ENCODE measurements at places on chromosomes 16 and 17.

GRCh38 chr17:52546990-52547389 lies 388.5 kb upstream of the CA10 start:
- no peak for DNase-seq

GRCh38 chr17:37064206-37064605 lies 115.5 kb downstream of the AATF start:
- DNase-seq, result no peak

GRCh38 chr16:578870-579405 lies 9.2 kb downstream of the PIGQ start:
- DNase-seq, result peak; percentile 86

DNA sequence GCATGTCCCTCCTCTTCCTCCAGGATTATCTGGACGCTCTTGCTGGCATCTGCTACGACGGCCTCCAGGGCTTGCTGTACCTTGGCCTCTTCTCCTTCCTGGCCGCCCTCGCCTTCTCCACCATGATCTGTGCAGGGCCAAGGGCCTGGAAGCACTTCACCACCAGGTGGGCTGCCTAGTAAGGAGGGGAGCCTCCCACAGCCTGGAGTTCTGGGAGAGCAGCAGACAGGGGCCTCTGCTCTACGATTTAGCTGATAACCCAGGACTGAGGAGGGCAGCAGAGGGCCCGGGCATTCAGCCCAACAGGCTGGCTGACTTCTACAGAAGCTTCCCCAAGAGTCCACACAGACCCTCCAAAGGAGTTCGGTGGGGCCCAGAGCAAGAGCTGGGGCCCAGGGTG lies 21.8 kb upstream of the DNAI2 start:
- no peak for DNase-seq

- DNase-seq, result no peak
Measured at GRCh38 chr16:9946022-9946720, 236.1 kb downstream of the GRIN2A start.

GRCh38 chr17:61794792-61795191 lies 68.5 kb downstream of the BRIP1 start:
- no peak for DNase-seq

GRCh38 chr16:10085078-10085798 lies 97.0 kb downstream of the GRIN2A start:
- DNase-seq, result no peak

DNA sequence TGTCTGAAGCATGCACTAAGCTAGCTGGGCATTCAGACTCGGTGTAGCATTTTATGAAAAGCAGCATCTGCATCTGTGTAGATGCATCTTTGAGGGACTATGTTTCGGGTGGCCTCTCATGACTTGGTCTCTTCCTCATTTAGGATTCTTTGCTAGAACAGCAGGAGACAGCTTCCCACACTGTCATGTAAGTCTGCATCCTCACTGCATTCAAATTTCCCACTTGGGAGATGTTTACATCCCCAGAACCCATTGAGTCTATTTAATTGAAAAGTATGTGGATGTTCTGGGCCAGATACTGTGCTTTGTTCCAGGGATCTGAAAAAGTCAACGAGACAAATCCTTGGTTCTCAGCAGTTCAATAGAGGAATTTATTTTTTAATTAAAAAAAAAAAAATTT lies 198.6 kb upstream of the EEF2KMT start:
- DNase-seq, result no peak

- no peak for DNase-seq
Measured at GRCh38 chr17:9306086-9306485, 269.5 kb downstream of the STX8 start.

GRCh38 chr16:67872631-67873434 lies at the start of gene EDC4:
Gene EDC4, plus strand, starts transcription at chr16:67873052. Its CDS starts 210 bp downstream, at chr16:67873262.
- peak; percentile 82 for DNase-seq

DNA sequence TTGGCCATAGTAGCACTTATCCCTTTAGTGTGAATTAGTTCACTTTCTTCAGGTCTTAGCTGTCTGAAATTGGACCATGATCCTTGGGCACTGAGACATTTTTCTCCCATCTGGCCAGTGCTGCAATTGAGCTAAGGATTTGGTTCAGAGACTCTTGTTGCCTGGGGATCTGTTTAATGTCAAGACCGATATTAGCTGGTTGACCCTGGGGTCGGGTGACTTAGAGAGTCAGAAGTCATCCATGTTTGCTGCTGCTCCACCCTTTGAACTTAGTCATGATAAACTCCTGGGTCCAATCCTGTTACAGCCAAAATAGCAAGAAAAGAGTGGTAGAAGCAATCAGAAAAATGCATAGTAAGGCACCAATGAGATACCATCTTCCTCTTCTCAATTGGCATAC lies 45.8 kb upstream of the TOX3 start:
- no peak for DNase-seq

DNA sequence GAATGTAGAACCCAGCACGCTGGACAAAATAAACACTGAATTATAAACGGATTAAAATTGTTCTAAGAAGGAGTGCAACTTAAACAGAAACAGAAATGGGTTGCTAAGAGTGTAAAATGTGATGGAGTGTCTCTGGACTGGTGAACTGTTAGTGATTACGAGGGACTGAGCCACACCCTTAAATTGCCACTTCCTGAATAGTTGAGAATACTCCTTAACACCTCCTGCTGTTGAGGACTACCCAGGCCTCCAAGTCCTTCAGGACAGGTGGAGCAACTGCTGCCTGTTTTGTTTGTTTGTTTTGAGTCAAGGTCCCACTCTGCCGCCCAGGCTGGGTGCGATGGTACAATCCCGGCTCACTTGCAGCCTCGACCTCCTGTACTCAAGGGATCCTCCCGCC lies 25.8 kb upstream of the IRF8 start:
- DNase-seq, result no peak

- DNase-seq, result no peak
Measured at GRCh38 chr16:17563323-17564091, 92.7 kb upstream of the XYLT1 start.

DNA sequence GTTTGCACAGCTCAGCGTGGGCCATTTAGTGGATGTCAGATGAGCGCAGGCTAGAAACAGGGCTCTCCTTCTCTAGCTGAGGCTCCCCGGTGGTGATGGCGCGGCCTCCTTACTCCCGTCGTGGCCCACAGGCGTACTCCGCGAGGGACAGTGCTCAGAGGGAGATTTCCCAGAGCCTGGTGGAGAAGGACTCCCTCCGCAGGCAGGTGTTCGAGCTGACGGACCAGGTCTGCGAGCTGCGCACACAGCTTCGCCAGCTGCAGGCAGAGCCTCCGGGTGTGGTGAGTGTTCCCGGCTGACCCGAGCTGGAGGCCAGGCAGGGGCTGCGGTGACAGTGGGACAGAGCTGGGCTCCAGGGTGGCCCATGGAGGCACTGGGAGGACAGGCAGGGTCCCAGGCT lies 21.4 kb downstream of the CARD14 start:
- DNase-seq, result no peak

GRCh38 chr17:81067391-81067811 lies 32.5 kb downstream of the BAIAP2 start:
- no peak for DNase-seq

- DNase-seq, result no peak
Measured at GRCh38 chr17:73983621-73984400, 219.7 kb upstream of the RPL38 start.

DNA sequence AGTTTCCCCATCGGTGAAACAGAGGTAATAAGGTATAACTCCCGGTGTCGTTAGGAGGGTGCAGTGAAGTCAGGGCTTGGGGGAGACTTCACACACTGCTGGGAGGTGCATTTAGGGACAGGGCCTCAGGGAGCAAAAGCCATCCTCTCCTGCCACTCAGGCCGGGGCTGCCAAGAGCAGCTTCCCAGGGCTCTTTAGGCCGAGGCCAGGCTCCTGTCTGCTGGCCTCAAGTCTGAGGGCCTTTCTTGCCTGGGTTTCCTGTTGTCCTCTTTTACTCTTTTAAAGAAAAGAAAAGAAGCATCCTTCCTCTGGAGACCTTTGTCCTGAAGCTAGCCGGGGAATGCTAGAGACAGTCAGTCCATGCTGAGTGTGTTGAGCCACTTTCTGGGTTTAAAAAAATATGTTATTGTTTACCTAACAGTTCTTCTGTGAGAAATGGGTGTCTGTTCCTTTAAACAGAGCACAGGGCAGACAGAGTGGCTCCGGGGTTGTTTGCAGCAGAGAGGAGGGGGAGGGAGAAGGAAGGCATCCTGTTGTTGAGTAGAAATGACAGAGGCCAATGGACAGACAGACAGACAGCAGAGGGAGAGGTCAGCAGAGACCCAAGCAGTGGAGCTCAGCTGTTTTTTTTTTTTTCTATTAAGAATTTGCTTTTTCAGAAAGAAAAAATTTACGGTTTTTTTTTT lies 79.1 kb downstream of the C17orf67 start:
- peak; percentile 68 for DNase-seq

DNA sequence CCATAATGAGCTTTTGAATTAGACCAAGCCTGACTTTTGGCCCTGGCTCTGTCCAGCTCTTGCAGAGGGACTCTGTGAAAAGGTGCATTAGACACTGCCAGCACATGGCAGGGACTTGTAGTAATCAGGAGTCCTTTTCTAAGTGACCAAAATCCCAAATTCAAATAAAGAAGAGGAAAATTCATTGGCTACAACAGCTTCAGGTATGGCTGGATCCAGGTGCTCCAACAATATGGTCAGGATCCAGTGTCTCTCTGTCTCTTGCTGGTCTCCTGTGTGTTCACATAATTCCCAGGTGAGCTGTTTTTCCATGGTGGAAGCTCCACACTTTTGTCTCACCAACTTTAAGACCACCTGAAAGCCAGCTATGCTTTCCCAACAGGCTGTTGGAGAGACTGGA lies 358.8 kb upstream of the TNRC6C start:
- DNase-seq, result no peak

GRCh38 chr17:47955497-47956461 lies 1.9 kb downstream of the PRR15L start:
- no peak for DNase-seq

- peak; percentile 74 for DNase-seq
Measured at GRCh38 chr16:66740010-66740409, 11.4 kb downstream of the DYNC1LI2 start.

GRCh38 chr16:11320170-11320569 lies 25.1 kb upstream of the RMI2 start:
- DNase-seq, result no peak

GRCh38 chr17:29292071-29292991 lies 1.6 kb downstream of the NUFIP2 start:
- DNase-seq, result peak; percentile 57

DNA sequence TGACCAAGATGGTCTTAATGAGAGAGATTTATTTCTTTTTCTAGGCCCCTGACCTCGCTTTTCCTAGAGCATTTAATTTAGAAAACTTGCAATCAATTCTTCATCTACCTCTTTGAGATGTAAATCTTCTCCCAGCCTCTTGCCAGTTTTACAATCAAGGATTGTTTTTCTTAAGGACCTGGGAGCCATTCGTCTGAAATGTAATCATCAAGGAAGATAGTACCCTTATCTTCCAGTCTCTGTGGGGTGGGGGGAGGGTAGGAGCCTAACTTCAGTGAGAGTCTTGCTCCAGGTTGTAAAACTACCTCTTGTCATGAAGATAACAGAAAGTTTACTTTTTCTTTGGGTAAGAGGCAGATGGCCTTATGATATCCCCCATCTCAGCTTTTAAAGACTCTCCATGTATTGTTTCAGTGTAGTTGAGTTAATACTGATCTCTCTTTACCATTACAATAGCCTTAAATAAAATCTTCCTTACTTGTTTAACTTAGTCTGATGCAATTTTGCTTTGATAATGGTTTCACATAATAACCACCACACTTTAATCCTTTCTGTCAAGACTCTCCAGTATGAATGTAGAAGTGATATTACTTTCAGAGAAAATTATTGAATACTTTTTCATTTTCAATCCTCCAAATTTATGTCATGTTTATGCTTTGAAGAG lies 110.2 kb upstream of the CPHXL start:
- DNase-seq, result no peak
